ENCODE measurements at places on chromosomes 2 and 18.

DNA sequence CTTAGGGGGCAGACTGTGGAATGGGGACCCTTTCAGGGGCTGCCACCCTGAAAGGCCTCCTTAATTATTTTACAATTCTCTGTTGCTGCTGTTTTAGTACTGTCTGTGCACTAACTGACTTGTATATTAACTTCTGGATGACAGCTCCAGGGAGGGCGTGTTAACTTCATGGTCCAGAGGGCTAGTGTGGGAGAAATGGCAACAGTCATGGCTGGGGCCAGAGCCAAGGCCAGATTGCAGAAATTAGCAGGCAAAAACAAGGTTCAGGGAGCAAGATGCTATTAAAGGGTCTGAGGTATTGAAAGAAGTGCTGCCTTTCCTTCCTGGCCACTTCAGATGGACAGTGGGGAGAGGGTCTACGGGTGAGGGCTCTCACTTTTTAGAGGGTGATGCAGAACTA is 9.1 kb downstream of the WIPF1 start:
- no peak for DNase-seq

DNA sequence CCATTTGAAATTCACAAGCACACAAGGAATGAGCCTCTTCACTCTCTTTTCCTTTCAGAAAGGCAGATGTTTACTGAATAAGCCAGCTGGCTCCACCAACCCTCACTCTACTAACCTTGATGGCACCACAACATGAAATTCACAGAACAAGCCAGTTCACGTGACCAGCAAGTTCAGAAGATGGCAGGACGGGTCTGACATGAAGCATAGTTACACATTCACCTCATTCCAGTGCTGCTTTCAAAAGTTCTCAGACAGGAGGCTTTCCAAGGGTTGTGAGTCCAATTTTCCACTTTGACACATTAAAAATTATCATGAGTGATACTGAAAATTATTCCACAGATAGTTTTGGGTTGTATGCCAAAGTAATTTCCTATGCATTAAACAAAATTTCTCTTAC is 74.2 kb upstream of the MBOAT2 start:
- DNase-seq, result no peak

GRCh38 chr18:46531482-46531881 is 125.5 kb downstream of the LOXHD1 start:
- DNase-seq, result no peak

DNA sequence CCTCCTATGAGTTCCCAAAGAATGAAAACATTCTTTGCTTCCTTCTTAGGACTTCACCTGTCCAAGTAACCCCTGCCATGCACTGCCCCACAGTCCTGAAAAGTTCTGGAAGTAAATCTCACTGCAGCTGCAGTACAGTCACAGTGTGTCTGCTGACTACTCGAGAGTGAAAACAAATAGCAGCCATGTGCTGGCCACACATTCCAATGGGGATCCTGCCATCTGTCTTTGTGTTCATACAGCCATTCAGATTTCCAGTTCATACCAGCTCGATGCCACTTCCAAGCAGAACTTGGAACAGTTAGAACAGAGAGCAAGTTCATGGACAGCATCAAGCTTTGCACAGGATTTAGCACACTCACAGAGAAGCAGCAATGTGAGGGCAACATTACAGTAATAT is 629.9 kb upstream of the ACVR2A start:
- no peak for DNase-seq

DNA sequence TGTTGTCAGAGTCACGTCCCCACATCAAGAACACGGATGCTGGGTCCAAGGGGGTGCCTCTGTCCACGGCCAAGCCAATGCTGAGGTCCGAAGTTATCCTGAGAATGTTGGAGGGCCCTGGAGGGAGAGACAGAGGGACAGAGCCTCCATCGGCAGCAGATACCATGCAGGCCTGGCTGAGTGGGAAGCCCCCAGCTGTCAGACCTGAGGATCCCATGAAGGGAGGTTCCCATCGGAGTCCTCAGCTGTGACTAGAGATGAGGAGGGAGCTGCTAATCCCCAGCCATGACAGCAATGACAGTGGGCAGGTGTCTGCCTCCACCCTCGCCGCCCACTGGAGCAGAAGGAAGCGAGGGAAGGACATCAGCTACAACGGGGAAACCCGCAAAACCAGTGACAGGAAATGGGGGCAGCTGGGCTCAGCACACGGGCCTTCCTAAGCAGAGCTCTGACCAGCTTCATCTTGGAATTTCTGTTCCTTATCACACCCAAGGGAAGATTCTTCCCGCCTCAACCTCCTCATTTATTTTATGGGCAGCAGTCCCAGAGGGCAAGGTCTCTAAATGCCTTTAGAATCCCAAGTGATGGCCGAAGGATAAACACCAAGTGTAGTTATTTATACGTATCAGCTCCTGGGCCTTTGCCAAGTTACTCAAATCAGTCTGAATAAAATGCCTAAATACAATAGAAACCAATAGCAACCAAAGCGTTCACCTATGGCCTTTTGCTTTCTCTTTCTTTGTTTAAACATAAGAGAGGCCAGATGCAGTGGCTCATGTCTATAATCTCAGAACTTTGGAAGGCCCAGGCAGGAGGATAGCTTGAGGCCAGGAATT is 32.2 kb downstream of the FAM178B start:
- DNase-seq, result no peak

GRCh38 chr2:241841181-241842066 is 17.3 kb downstream of the PDCD1 start:
- no peak for DNase-seq

GRCh38 chr2:46850742-46851141 is 64.9 kb downstream of the MCFD2 start:
- no peak for DNase-seq

Data from substantia nigra (tissue), 51 donors.